ENCODE measurements at places on chromosomes 5 and 9.

DNA sequence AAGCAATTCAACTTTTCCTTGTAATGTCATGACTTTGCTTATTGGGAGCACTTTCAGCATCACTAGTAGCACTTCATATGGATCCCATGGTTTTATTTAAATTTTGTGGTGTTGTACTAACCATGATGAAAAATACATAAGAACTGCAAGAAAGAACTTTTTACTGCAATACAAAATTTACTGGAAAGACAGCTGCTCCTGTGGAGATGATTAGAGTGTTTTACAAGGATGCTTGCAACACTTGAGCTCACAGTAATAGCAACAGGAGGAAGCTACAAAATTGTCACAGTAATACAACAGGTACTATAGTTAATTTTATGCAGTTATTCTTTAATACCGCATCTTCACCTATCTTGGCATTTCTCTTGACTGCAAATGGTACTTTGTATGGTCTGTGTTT lies 158.3 kb upstream of the TSLP start:
- no peaks in the 10 kb centered on the region for H3K4me1 ChIP-seq
- H3K4me3 ChIP-seq = no peak overlapping the region
- no peaks in the 10 kb centered on the region for H3K36me3 ChIP-seq

- H3K27ac ChIP-seq = no peak overlapping the region
- no peak for DNase-seq
- peaks cover 64% of the 10 kb centered on the region for H3K27me3 ChIP-seq
- peaks cover 4% of the 10 kb centered on the region for H3K4me1 ChIP-seq
- no peaks in the 10 kb centered on the region for H3K36me3 ChIP-seq
- peak overlapping the region; percentile 36 for H3K4me3 ChIP-seq
These were observed 10.5 kb downstream of the NR2F1-AS1 start for GRCh38 chr5:93570294-93571113.

- H3K36me3 ChIP-seq = no peaks in the 10 kb centered on the region
- no peak within 1 kb of the TSS for H3K27ac ChIP-seq
- H3K27me3 ChIP-seq = peaks cover 15% of the 10 kb centered on the region
- DNase-seq = no peak
- peak within 1 kb of the TSS; percentile 88 for H3K4me3 ChIP-seq
These were observed at the start of gene SHROOM1 for GRCh38 chr5:132830436-132831094. Gene SHROOM1 (minus strand): TSS chr5:132830647. CDS start chr5:132826140, 4,507 bp downstream.

DNA sequence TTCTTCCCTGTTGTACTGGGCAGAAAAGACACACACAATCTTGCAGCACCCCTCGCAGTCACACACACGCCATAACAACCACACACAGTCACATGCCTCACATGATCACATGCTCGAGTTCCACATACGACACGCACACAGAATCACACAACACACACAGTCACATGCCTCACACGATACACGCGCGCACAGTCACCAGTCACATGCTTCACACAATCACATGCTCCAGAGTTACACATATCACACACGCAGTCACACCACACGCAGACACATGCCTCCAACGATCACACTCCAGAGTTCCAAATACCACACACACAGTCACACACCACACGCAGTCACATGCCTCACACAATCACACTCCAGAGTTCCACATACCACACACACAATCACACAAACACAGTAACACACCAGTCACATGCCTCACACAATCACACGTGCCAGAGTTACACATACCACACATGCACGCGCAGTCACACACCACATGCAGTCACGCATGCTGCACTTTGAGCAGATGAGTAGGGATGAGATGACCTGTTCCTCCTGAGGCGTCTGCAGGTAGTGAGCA lies 49.0 kb upstream of the LRRC14B start:
- no peak overlapping the region for H3K4me3 ChIP-seq
- H3K36me3 ChIP-seq = peaks cover 42% of the 10 kb centered on the region
- H3K4me1 ChIP-seq = peaks cover 2% of the 10 kb centered on the region
- no peak overlapping the region for H3K27ac ChIP-seq
- H3K27me3 ChIP-seq = no peaks in the 10 kb centered on the region

DNA sequence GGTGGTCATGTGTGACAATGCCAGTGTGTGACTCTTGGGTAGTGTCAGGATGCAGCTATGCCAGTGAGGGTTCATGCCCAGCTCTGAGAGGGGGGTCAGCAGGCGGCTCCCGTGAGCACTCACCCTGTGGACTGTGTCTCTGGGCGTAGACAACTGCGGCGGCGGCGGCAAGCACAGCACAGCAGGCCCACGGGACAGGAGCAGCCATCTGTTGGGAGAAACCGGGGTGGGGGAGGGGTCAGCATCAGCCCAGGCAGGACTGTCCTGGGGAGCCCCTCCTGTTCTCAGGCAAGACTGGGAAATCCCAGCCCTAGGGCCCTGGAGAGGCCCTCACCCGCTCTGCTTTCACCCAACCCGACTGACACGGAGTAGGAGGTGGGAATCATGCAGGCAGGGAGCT lies 20.8 kb downstream of the CNTFR start:
- peaks cover 10% of the 10 kb centered on the region for H3K4me1 ChIP-seq
- no peak for DNase-seq
- no peaks in the 10 kb centered on the region for H3K27me3 ChIP-seq
- no peaks in the 10 kb centered on the region for H3K36me3 ChIP-seq
- no peak overlapping the region for H3K4me3 ChIP-seq
- no peak overlapping the region for H3K27ac ChIP-seq

- peaks cover 1% of the 10 kb centered on the region for H3K4me1 ChIP-seq
- H3K36me3 ChIP-seq = no peaks in the 10 kb centered on the region
- DNase-seq = no peak
These were observed 411.1 kb upstream of the MPDZ start for GRCh38 chr9:13690595-13690994.

- no peak for DNase-seq
- no peak overlapping the region for H3K27ac ChIP-seq
- H3K36me3 ChIP-seq = no peaks in the 10 kb centered on the region
- no peak overlapping the region for H3K4me3 ChIP-seq
These were observed 8.5 kb upstream of the CSNK1A1 start for GRCh38 chr5:149559706-149560105.

DNA sequence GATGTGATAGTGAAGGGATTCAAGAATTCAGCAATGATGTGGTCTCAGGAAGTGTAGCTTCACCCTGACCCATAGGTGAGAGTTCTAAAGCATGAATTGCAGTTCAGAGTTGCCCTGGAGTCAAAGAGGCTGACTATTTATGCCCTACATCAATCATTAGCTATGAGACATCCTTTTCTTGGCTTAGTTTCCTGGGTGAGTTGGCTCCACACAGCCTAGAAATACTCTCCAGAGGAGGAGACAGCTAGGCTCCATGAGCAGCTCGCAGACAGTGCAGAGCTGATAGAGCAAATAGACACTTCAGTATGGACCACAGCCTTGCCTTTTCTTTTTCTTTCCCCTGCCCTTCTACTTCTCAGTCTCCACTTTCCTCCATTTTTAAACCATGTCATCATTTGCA lies 1651.8 kb downstream of the MAT2B start:
- no peak overlapping the region for H3K4me3 ChIP-seq
- no peaks in the 10 kb centered on the region for H3K36me3 ChIP-seq
- H3K4me1 ChIP-seq = no peaks in the 10 kb centered on the region
- H3K27ac ChIP-seq = no peak overlapping the region
- no peak for DNase-seq

GRCh38 chr9:137802021-137802420 lies 75.6 kb upstream of the CACNA1B start:
- H3K27me3 ChIP-seq = no peaks in the 10 kb centered on the region
- no peak overlapping the region for H3K27ac ChIP-seq
- peaks cover 39% of the 10 kb centered on the region for H3K36me3 ChIP-seq
- H3K4me3 ChIP-seq = no peak overlapping the region
- DNase-seq = no peak
- no peaks in the 10 kb centered on the region for H3K4me1 ChIP-seq

GRCh38 chr5:6402939-6403338 lies 24.6 kb upstream of the MED10 start:
- H3K36me3 ChIP-seq = no peaks in the 10 kb centered on the region
- 0 out of 2 replicates have a peak, but pooled peaks cover 1% of the 10 kb centered on the region for H3K4me1 ChIP-seq
- DNase-seq = no peak
- no peak overlapping the region for H3K4me3 ChIP-seq
- no peaks in the 10 kb centered on the region for H3K27me3 ChIP-seq
- no peak overlapping the region for H3K27ac ChIP-seq

- no peak overlapping the region for H3K4me3 ChIP-seq
- no peaks in the 10 kb centered on the region for H3K4me1 ChIP-seq
- no peaks in the 10 kb centered on the region for H3K36me3 ChIP-seq
- H3K27me3 ChIP-seq = no peaks in the 10 kb centered on the region
These were observed 51.7 kb upstream of the VPS13A start for GRCh38 chr9:77125665-77126064.

- H3K4me1 ChIP-seq = 0 out of 2 replicates have a peak, but pooled peaks cover 2% of the 10 kb centered on the region
- H3K27me3 ChIP-seq = no peaks in the 10 kb centered on the region
- DNase-seq = peak; percentile 60
- no peaks in the 10 kb centered on the region for H3K36me3 ChIP-seq
- no peak overlapping the region for H3K4me3 ChIP-seq
These were observed 171.2 kb downstream of the DOCK8 start for GRCh38 chr9:385818-386398.

GRCh38 chr5:144405991-144406390 lies 235.3 kb downstream of the KCTD16 start:
- no peaks in the 10 kb centered on the region for H3K27me3 ChIP-seq
- H3K27ac ChIP-seq = no peak overlapping the region
- no peak for DNase-seq
- no peaks in the 10 kb centered on the region for H3K36me3 ChIP-seq
- H3K4me1 ChIP-seq = no peaks in the 10 kb centered on the region
- no peak overlapping the region for H3K4me3 ChIP-seq

DNA sequence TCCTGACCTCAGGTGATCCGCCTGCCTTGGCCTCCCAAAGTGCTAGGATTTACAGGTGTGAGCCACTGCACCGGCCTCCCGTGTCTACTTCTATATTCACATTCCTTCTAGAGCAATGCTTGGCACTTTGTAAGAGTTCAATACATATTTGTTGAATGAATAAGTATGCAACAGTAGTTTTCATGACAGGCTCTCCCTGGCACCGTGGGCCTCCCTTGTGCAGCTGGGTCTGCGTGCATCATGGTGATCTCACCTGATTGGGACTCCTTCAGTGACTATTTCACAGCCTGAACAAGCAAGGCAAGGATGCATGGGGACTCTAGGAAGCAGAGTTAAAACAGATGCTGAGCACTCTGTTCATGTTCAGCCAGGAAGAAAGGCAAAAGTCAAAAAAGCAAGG lies 6.8 kb upstream of the ZBTB34 start:
- H3K27ac ChIP-seq = no peak overlapping the region
- H3K27me3 ChIP-seq = no peaks in the 10 kb centered on the region
- H3K4me1 ChIP-seq = no peaks in the 10 kb centered on the region

DNA sequence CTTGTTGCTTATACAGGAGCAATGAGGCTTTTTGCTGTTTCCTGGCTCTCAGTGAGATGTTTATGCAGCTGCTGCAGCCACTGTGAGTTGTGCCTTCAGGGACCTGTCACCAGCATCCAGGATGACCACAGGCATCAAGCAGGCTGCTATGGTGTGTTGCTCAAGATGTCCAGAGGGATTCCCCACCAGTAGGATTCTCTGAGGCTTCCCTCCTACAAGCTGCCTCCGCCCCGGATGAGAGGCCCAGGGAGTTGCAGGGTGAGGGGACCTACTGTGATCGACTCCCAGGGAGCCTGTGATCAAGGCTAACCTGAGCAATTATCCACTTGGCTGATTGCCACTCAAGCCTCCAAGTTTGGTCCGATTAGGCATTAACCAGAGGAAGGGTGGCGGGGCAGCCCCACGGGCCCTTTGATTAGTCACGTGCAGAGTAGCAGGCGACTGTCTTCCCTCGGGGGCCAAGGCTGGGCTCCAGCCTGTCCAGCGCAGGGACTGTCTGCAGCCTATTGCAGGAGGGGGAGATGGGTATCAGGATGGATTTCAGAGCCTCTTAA lies 1.8 kb upstream of the FAT2 start:
- H3K4me3 ChIP-seq = no peak overlapping the region
- H3K27ac ChIP-seq = no peak overlapping the region
- peaks cover 11% of the 10 kb centered on the region for H3K4me1 ChIP-seq
- no peaks in the 10 kb centered on the region for H3K27me3 ChIP-seq
- no peaks in the 10 kb centered on the region for H3K36me3 ChIP-seq

DNA sequence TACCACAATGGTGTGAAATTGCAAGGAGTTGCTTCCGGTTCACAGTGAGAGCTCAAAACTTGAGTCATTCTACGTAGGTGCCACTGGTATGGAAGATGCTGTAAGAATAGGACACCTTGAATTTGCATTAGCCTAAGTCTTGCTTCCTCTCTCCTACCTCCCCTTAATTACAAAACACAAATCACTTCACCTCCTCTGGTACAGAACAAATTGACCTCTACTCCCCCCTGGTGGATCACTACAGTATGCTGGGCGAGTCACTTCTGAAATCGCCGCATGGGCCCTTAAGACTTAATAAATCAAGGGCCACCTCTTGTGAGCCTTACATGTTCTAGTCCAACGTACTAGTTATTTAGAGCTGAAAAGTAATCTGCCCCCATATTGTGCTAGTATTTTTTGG lies 145.3 kb upstream of the SMARCA2 start:
- H3K4me3 ChIP-seq = no peak overlapping the region
- H3K4me1 ChIP-seq = no peaks in the 10 kb centered on the region
- peak; percentile 57 for DNase-seq
- H3K27ac ChIP-seq = no peak overlapping the region
- no peaks in the 10 kb centered on the region for H3K36me3 ChIP-seq
- H3K27me3 ChIP-seq = no peaks in the 10 kb centered on the region

DNA sequence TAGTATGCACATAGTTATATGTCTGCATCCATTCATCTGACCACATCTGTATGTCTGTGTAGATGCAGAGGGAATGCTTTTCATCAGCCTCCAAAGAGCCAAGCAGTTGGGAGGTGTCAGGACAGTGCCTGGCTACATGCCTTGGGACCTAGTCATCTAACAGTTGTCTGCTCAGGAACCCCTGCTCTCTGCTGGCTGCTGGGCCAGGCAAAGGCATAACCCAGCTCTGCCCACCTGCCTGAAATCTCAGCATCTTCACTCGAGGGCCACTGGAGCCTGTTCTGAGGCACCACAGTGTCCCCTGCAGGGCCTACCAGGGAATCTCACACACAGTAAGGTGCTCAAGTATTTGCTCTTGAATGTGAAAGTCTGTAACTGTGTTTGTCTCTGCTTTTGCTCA lies 3.7 kb downstream of the C9orf50 start:
- H3K4me3 ChIP-seq = no peak overlapping the region
- no peak overlapping the region for H3K27ac ChIP-seq
- peaks cover 2% of the 10 kb centered on the region for H3K4me1 ChIP-seq
- H3K36me3 ChIP-seq = no peaks in the 10 kb centered on the region

GRCh38 chr5:33994845-33995244 lies 10.4 kb upstream of the SLC45A2 start:
- H3K36me3 ChIP-seq = no peaks in the 10 kb centered on the region
- no peak overlapping the region for H3K4me3 ChIP-seq
- H3K4me1 ChIP-seq = no peaks in the 10 kb centered on the region
- no peaks in the 10 kb centered on the region for H3K27me3 ChIP-seq
- DNase-seq = no peak
- no peak overlapping the region for H3K27ac ChIP-seq

GRCh38 chr9:22447618-22448305 lies 1.1 kb downstream of the DMRTA1 start:
- no peak overlapping the region for H3K27ac ChIP-seq
- DNase-seq = no peak
- H3K36me3 ChIP-seq = no peaks in the 10 kb centered on the region
- peak overlapping the region; percentile 76 for H3K4me3 ChIP-seq
- no peaks in the 10 kb centered on the region for H3K4me1 ChIP-seq
- H3K27me3 ChIP-seq = no peaks in the 10 kb centered on the region

GRCh38 chr9:5529683-5530221 lies 19.4 kb downstream of the PDCD1LG2 start:
- H3K36me3 ChIP-seq = no peaks in the 10 kb centered on the region
- H3K27me3 ChIP-seq = no peaks in the 10 kb centered on the region
- no peak overlapping the region for H3K27ac ChIP-seq
- no peak overlapping the region for H3K4me3 ChIP-seq

GRCh38 chr9:31188496-31188895 lies 1195.9 kb upstream of the ACO1 start:
- H3K27ac ChIP-seq = no peak overlapping the region
- no peak for DNase-seq
- H3K4me3 ChIP-seq = no peak overlapping the region
- H3K36me3 ChIP-seq = no peaks in the 10 kb centered on the region
